ENCODE measurements at places on chromosomes 12 and 14.

DNA sequence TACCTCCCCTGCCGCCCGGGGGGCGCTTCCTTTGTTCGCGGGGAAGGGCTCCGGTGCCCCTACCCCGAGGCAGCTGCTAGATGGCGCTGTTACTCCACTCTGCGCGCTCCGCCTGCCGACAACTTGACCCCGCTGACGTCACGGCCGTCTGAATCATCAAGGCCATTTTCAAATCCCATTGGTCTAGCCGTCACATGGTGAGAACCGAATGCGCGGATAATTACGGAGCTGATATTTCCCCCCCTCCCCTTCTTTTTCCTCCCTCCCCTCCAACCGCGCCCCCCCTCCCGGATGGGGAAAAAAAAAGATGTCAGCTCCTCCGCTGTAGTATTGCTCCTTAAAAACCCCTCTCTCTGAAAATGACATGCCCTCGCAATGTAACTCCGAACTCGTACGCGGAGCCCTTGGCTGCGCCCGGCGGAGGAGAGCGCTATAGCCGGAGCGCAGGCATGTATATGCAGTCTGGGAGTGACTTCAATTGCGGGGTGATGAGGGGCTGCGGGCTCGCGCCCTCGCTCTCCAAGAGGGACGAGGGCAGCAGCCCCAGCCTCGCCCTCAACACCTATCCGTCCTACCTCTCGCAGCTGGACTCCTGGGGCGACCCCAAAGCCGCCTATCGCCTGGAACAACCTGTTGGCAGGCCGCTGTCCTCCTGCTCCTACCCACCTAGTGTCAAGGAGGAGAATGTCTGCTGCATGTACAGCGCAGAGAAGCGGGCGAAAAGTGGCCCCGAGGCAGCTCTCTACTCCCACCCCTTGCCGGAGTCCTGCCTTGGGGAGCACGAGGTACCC lies at the start of gene HOXC10:
Gene HOXC10 (plus strand): TSS at position 246 of the 791 bp plus-strand sequence. CDS start 114 bp downstream, at position 360.
- peak; percentile 88 for DNase-seq

DNA sequence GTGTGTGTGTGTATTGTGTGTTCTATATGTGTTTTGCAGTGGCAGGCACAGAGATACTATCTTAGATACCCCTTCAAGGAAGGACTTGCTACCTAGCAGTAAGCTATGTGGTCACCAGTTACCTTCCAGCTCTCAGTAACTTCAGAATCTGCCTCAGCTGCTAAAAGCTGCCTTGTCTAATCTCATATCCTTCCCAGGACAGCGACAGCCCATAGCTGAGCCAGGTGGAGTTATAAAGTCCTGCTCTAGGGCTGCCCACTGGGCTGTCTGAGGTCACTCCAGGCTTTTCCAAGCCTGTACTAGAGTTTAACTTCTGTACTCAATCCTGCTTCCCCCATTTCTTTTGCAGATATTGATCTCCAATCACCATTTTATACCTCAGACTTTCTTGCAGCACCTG lies 942.6 kb downstream of the GALC start:
- no peak for DNase-seq

GRCh38 chr14:32397861-32398640 lies 69.0 kb downstream of the AKAP6 start:
- DNase-seq = no peak

- DNase-seq = no peak
These were observed 7.3 kb downstream of the USP15 start for GRCh38 chr12:62267480-62267879.

GRCh38 chr14:42555365-42555764 lies 948.7 kb downstream of the LRFN5 start:
- DNase-seq = no peak

- no peak for DNase-seq
These were observed 5.4 kb upstream of the NT5DC3 start for GRCh38 chr12:103846415-103846814.

DNA sequence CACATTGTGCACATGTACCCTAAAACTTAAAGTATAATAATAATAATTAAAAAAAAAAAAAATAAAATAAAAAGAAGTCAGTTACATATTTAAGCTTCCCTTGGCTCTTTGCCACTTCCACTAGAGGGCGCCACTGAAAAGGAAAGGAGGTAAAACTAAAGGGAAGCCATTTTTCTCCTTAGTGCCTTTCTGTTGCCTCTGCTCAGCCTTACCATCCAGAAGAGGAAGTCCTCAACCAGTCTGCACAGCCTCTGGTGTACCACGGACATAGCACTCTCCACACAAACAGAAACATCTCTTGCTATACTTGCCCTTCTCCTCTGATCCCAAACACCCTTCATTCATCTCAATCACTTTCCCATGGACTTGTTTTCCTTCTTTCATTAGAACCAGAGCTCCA lies 169.0 kb upstream of the EEA1 start:
- DNase-seq = peak; percentile 56

DNA sequence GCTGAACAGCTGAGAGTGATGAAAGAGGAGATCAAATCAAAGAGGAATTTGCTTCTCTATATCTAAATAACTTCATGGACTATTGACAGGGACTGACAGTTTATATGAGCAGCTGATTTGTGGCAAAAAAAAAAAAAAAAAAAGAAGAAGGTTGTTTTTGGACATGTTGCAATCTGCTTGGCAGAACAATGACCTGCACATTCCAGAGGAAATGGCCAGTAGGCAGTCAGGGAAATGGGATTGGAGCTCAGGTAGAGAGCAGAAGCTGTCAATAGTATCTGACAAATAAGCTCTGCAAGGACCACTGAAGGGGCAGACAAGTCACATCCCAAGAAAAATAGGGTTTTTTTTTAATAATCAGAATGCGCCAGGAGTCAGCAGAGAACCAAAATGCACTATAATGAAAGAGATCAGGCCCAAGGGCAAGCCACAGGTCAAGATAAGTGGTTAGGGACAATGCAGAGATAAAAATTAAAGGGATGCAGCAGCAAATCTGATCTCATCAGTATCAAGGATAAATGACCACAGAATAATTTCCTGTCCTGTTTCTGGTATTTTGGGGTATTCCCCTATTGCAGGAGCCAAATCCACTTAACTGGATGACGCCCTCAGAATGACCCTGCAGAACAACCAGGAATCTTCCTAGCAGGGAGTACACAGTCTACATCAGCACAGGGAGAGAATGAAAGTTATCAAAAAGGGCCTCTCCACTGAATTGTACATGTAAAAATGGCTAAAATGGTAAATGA lies 22.6 kb upstream of the DUSP16 start:
- no peak for DNase-seq

GRCh38 chr12:98578821-98579220 lies 14.7 kb upstream of the SLC25A3 start:
- no peak for DNase-seq

All from activated CD4-positive, alpha-beta T cell treated with anti-CD3 and anti-CD28 coated beads for 24 hours (primary cell).